ENCODE measurements at places on chromosomes 5 and 9. TPM values are rescaled to one million over a fixed set of nuclear protein-coding genes. Genes with fewer than 3 reads are reported as not detected.
A peak's percentile ranks its signal among the peaks of the same experiment; 100 is the strongest.

GRCh38 chr9:75483636-75484035, 395.3 kb downstream of the OSTF1 start:
- DNase-seq = no peak

- DNase-seq = peak; percentile 75
These were observed 62.7 kb downstream of the ABLIM3 start for GRCh38 chr5:149203921-149204441.

DNA sequence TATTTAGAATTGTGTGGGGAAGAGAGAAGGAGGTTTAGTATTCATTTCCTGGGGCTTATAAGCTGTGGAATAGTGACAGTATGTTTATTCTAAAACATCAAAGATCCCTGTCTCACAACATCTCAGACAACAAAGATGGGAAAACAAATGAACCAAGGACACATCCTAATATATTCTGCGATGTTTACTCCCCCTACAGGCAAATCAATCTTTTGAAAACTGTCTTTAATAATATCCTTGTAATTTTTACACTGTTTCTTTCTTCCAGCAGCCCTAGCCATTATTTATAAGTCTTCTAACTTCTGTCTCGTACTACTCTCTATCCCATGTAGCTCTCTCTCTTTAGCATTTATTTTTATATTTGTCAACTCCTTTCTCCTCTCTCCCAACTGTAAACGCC, 33.5 kb upstream of the TMEM252 start:
- DNase-seq = no peak

DNA sequence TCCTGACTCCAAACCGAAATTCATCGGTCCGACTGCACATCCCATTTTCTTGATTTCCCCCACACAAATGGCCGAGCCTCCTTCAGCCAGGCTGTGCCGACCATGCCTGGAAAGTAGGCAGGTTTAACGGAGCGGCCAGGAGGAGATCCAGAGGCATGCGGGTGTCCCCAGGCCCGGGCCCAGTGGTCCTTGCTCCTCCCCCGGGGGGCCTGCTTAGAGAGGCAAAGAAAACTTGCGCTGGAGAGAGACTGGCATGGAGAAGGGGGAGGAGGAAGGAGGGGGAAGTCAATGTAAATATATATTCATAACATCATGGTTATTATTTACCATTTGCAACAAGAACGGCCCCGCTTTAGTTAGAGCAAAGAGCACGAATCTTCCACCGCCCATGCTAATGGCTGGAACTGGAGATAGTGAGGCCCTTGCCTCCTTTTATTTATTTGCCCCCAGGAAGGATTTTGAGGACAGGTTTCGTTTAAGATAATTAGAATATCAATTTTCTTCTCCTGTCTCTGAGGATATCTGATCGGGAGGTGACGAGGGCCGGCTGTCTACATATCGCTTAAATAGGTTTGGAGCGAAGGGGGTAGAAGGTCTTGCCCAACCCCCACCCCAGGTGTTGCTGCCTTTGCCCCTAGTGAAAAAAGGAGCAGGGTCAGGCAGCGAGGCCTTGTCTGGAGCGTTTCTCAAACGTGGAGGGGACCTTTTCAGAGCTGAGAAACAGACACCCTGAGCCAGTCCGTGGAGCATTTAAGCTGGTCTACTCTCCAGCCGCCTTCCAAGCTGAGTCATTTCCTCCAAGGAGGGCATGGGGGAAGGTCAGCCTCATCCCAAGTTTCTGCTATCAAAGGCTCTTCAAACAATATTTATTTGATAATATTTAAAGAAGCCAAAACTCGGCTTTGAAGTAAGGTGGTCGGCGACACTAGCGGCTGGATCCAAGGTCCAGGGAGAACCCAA, 2.5 kb downstream of the BARHL1 start:
- DNase-seq = peak; percentile 43

DNA sequence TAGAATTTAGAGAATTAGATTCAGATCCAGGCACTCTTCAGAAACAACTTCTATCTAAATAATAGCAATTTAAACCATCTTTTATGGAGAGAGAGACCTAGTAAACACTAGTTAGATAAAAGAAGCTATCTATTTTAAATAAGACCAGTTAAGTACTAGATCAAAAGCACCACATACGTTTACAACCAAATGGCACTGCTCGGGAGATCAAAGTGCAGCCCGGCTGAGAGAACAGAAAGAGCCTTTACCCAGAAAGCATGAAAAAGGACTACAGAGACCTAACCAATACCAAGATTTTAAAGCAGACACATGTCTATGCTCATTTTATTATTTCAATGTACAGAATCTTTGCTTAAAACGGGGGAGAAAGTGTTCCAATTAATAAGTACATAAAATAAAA, 30.8 kb downstream of the LIX1 start:
- no peak for DNase-seq

DNA sequence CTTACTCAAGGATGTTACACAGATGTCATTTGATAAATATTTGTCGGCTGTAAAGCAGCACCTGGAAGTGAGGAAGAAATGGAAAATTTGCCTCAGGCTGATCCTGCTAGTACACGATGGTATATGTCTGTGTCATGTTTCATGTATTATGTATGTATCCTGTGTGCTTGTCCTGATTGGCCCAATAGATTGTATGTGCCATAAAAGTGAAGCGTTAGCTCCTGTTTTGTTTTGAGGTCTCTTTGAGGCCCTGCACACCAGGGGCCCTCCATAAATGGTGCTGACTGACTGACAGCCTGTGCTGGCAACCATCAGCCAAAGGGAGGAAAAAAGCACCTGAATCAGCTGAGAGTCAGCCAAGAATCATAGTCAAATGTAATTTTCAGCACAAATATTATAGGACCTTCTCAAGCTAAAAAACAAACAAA, 11.8 kb upstream of the LNPEP start:
- no peak for DNase-seq

DNA sequence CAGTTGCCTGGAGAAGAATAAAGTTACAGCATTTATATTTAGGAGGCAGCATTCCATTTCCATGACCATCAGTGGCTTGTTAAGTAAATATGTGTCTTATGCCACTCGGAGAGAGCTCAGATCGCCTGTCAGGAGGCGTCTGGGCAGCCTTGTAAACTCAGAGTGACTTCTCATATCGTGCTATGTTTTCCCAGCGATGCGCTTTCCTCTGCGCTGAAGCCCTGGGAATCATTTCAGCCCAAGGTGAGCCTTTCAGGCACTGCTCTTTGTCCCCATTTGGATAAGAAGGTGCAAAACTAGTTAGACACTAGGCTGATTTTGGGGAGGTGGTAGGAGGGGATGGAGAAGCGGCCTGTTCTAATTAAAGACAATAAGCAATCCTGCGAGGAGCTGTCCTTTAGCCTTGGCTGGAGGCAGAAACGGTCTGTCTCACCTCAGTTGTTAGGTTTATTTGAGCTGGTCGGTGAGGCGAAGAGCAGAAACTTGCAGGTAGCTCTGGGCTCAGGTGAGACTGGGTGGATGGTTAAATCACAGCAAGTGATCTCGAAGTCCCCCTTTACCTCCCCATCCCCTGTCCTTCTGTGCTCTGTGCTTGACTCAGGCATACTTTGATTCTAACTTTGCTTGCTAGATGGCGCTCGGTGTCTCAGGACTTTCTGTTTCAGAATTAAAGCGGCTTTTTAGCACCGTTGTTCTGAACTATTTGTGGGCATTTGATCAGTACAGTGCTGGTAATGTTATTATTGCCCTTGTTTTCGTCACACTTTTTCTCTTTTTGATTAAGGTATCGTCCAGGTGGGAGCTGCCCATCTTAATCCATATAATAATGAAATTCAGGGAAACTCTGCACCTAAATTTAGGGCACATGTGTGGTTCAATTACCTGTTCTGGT, 24.6 kb downstream of the NR2F1 start:
- DNase-seq = peak; percentile 45

TAF11L8 gene
- total RNA-seq = not detected

GRCh38 chr9:34650816-34651215, 1.2 kb upstream of the IL11RA start:
- no peak for DNase-seq

DNA sequence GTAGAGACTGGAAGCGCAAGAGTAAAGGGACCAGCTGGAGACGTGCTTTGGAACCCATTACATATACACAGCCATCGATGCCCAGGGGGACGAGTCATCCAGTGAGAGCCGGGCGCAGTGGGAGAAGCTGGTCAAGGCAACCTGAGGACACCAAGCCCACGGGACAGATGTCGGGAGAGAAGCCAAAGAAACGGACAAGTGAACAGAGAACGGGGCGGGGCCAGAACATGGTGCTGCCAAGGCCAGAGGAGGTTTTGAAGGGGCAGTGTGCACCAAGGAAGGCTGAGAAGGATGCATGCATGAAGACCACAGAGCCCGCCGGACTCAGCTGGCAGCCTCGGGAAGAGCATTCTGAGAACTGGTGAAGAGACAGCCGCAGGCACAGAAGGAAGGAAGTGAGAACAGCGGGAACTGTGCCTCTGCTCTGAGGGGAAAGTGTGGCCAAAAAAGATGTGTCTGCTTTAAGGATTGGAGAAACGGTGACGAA, 20.3 kb downstream of the CAMSAP1 start:
- DNase-seq = no peak

DNA sequence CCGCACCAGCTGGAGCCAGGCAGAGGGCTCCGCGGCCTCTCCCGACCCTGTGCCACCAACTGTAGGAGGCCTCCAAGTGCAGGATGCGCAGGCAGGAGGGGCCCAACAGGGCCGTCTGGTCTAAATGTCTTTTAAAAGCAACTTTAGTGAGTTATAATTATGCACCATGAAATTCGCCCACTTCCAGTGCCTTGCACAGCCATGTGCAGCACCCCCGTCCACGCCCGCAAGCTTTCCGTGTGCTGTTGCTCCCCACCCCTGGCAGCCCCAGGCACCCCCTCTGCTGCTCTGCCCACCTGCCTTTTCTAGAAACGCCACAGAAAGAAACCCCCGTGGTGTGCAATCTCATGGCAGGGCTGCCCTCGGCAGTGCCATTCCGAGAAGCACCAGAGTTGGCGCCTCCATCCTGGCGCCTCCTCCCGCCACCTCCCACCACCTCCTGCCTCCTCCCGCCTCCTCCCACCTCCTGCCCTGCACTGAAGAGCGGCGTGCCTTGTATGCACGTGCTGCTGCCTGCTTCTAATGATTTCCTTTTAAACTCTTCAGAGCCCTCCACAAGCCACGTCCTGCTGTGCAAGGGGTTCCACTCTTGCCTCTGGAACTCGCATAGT, 7.5 kb upstream of the SLC6A18 start:
- no peak for DNase-seq

Measured in HT1080 (cell line).